ENCODE measurements at places on chromosomes 2 and 18.

DNA sequence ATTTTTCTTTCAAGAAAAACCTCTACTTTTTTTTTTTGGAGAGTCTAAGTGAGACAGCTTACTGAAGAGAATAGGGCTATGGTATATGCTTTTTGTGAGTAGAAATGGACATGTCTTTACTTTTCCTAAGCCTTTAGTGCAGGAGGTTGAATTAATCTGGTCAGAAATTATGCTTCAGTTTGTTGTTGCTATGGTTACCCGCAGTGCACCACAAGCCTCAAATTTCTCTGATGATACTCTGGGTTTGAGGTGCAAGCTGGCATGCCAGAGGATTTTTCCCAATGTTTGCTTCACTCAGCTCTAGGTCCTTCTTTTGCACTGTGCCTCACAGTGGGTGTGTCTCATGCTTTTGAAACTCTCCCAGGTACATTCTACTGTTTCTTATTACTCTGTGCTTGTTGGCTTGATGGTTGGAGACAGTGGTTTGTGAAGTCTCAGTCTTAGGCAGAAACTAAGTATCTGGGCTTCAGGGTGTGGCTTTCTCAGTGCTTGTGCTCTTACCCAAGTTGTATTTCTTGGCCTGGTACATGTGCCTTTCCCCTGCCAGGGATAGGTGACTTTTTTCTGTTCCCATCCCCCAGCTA is 278.3 kb downstream of the RBM43 start:
- peak; percentile 11 for DNase-seq

- DNase-seq: no peak
These were observed 8.0 kb downstream of the ZNF396 start for GRCh38 chr18:35369126-35369525.

DNA sequence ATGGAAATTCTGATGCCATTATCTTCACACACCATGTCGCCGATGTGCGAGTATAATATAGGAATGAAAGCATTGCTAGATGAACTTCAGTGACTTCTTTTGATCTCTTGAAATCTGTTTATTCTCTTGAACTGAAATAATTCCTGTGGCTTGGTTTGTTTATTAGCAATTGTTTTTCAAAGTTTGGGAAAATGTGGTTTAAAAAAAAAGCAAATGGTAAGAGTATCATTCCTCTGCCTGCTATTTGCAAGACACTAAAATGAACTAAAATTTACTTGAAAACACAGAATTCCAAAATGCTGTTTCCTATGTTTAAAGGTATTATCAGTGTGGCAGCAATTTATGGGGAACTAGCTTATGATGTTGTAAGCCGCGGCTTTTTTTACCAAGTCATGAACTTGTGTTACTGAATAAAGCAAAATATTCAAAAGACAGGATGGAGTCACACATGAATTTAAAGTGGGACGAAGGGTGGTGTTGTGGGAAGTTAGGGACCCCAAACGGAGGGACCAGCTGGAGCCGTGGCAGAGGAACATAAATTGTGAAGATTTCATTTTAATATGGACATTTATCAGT is 96.4 kb downstream of the COLEC12 start:
- no peak for DNase-seq

- DNase-seq: peak; percentile 67
These were observed 509 bp upstream of the CYS1 start for GRCh38 chr2:10080536-10081304.

GRCh38 chr2:32360416-32360815 is 3.6 kb downstream of the BIRC6 start:
- DNase-seq: peak; percentile 59

- DNase-seq: no peak
These were observed 23.4 kb downstream of the ARHGAP15 start for GRCh38 chr2:143152637-143153036.

GRCh38 chr2:204645018-204645773 is 99.9 kb downstream of the PARD3B start:
- no peak for DNase-seq

DNA sequence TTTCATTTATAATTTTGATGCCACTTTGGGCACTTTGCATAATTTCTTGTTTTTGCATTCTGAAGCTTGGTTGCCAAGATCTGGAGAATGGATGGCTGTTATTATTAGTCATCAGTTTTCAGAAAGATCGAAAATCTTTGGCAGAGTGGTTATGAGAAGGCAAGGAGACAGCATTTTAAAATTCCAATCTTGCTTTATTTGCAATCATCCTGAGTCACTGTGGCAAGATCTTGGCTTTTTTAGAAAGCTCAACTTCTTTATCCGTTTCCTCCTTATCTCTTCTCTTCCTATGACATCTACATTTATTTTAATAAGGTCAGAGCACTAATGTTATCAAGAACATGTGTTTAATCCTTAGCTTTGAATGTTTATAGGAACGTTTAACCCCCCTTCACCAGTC is 31.1 kb upstream of the EIF2AK3 start:
- no peak for DNase-seq

GRCh38 chr2:104620801-104621200 is 233.1 kb upstream of the POU3F3 start:
- DNase-seq: no peak

- DNase-seq: peak; percentile 23
These were observed 308.2 kb downstream of the EN1 start for GRCh38 chr2:118539290-118539689.

DNA sequence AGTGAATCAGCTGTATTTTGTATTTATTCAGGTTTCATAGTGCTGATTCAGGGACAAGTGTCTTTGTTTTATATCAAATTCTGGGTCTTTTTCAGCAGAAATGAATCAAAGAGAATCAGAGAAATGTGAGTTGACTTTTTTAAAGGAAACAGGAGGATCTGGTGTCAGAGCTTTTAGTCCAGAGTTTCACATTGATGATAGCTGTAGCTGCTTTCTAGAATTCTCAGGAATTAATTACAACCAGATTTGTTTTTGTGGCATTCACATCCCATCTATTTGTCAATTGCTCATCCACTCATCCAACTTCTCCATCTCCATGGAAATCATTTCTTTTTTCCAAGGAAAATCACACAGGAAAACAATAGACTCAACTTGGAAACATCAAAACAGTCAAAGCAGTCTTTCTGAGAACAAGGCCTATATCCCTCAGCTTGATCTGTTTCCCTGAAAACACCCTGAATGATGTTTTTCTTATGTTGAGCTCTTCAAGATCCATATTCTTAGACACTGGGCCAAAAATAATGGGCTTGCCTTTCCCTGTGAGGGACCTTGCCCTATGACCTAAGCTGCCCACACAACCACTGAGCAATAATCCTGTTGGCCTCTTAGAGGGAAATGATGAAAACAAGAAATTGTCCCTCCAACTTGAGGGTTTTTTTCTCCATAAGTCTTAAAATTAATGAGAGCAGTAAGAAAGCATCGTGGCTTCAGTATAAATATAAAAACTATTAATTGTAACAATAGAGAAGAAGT is 249.5 kb upstream of the FN1 start:
- no peak for DNase-seq

DNA sequence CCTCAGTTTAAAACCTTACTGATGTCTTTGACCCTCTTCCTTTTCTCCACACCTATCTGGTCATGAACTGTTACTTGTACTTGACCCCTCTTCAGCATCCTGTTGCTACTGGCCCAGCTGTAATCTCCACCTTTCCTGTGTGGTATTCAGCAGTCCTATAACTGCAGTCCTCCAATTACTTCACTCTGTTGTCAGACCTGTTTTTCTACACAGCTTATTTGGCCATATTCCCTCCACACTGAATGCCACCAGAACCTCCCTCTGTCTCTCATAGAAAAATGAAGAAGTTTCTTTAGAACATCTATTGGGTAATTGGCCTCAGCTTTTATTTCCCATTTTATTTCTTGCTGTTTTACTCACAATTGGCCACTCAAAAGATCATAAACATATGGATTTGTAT is 155.4 kb downstream of the ASXL3 start:
- no peak for DNase-seq

DNA sequence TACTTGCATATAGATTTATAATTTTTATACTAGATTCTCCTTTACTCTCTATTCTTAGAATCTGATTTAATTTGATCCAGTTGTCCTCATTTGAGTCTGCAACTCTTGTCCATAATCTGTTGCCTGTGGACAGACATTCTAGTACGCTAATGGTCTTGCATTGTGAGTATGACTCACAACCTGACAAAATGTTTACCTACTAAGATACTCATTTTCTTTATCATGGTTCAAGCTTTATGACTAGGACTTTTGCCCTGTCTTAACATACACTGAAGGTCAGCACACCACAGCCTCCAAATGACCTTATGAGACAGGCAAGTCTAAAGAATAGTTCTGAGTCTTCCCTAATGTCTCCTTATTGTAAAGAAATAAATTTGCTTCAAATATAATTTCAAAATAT is 142.3 kb upstream of the CDH7 start:
- DNase-seq: no peak
